Heart left ventricle (tissue), 16 donors: ENCODE measurements at places on chromosomes 4 and X.

GRCh38 chr4:7860600-7861163, 79.0 kb downstream of the AFAP1 start:
- no peak for DNase-seq

DNA sequence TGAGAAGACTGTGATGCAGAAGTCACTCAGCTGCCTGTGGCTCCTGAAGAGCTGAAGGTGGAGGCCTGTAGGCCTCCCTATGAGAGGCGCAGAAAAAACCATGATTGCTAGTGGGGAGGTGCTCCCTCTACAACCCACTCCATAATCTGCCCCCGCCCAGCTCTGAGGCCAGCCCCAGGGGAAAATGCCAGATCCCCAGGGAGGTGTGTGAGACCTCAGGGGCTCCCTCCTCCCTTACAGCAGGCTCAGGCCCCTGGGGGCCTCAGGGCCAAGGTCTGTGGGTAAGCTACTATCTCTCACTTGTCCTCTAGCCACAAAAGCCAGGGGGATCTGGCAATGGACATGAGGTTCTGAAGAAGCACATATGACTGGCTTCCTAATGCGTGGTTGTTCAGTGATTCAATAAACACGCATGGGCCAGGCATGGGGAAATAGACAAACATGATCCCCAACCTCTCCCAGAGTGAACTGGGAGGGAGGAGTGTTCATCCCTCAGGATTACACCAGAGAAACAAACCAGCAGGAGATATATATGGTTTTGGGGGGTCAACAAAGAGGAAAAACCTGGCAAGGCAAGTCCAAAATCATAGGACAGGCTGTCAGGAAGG, 51.0 kb upstream of the MTM1 start:
- no peak for DNase-seq

- peak; percentile 63 for DNase-seq
Observed at GRCh38 chr4:78644744-78645330, 93.3 kb downstream of the ANXA3 start.

DNA sequence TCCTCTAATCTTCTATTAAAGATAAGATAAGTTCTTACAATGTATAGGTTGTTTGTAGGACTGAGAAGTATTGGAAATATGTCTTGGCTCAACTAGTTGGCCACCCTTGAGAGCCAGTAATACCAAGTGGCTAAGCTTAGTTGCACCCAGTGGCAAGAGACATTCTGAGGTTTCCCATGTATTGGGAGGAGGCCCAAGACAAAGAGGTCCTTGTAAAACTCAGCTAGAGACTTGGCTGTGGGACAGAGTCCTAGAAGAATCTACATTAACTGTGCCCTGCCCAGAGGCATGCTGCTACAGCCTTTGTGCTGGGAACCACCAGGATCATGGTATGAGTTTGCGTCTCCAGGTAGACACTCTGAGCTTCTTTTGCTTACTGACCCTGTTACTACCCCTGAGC, 41.9 kb upstream of the SLC4A4 start:
- no peak for DNase-seq

DNA sequence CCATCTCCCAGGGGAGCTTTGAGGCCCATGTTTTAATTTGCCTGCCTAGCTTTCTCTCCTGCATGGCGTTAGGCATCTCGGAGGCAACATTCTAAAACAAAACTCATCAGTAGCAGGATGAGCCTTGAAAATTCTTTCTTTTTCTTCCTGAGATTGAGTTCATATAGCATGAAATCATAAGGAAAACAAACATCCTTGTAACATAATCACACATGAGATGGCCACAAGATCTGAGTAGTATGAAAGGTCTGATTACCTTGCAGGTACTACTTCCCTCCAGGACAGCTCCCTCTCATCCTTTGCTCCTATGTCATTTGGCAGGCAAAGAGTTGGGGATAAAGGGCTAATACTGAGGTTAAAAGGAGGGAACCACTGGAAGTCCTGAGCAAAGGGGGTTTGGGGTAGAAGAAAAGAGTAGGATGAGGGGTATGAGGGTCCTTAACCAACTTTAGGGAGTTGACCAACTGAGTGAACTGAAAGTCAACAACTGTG, 37.5 kb upstream of the CXCL8 start:
- no peak for DNase-seq

- peak; percentile 83 for DNase-seq
Observed at GRCh38 chr4:55396308-55397125, 760 bp downstream of the TMEM165 start.

GRCh38 chr4:73589887-73590801, 30.1 kb downstream of the RASSF6 start:
- DNase-seq: no peak

- no peak for DNase-seq
Observed at GRCh38 chrX:103549916-103550315, 30.6 kb upstream of the RAB40A start.

DNA sequence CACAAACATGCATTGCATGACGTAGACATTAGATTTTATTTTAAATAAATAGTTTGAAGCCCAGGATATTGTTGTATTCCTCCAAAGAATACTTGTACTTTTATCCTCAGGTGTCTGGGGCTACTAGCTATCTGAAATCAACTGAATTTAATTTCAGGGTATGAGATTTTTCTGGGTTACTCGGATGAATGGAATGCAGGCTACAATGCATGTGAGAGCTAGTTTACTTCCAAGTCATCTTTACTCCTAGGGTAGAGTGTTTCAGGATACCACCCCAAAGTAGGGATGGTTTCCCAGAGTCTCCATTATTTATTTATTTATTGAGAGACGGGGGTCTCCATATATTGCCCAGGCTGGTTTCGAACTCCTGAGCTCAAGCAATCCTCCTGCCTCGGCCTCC, 66.4 kb downstream of the HPRT1 start:
- DNase-seq: no peak

DNA sequence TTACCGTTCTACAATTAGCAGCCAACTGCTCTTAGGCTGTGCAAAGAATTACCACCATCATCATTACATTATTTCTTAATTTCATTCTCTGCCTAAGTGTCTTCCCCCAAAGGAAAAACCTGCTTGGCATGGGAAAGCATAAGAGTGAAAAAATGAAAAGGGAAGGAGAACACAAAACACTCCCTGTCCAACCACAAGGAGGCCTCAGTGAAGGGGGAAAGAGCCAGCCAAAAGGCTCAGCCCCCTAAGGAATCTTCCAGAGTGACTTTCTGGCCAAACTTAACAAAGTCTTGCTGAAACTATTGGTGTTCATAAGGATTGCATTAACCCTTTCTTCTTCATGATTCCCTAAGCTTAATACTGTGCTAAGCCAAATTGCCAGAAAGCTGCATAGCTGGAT, 287.4 kb downstream of the SMARCA1 start:
- no peak for DNase-seq

- no peak for DNase-seq
Observed at GRCh38 chrX:29724316-29724715, 491.0 kb upstream of the MAGEB2 start.

DNA sequence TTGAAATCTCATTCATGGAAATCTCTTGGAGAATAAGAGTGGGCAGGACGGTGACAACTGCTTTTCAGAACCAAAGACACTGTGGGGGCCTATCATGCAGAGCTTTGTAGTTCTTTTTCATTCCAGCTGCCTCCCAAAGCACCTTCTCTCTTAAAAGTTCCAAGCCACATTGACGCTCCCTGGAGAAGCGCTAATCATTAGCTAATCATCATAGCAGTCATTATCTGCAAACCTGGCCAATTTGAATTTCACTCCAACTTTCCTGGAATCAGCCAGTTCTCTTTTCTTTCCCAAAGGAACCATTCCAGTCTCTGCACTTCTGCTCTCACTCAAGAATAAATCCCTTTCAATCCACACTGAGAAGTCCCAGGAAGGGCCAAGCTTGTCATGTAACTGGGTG, 1144.1 kb upstream of the IGFBP7 start:
- no peak for DNase-seq

- no peak for DNase-seq
Observed at GRCh38 chr4:170193496-170193895, 103.7 kb upstream of the AADAT start.

DNA sequence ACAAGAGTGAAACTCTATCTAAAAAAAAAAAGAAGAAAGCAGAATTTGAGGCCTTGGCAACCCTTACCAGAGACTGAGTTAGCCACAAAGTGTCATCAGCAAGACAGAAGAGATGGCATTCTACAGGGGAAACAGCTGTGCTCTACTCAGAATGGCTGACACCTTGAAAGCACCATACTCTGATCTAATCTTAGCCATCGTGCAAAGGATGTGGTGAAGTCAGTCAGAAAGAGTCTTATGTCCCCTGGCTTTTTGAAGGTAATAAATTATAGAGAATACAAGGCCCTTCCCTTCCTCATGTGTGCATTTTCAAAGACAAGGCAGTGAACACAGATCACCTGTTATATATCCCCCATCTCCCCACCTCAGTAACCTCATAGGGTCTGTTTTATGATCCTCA, 13.2 kb downstream of the CLNK start:
- no peak for DNase-seq

- no peak for DNase-seq
Observed at GRCh38 chrX:10110984-10111363, 45.8 kb upstream of the CLCN4 start.

GRCh38 chrX:17919896-17920446, 58.9 kb upstream of the RAI2 start:
- DNase-seq: no peak

DNA sequence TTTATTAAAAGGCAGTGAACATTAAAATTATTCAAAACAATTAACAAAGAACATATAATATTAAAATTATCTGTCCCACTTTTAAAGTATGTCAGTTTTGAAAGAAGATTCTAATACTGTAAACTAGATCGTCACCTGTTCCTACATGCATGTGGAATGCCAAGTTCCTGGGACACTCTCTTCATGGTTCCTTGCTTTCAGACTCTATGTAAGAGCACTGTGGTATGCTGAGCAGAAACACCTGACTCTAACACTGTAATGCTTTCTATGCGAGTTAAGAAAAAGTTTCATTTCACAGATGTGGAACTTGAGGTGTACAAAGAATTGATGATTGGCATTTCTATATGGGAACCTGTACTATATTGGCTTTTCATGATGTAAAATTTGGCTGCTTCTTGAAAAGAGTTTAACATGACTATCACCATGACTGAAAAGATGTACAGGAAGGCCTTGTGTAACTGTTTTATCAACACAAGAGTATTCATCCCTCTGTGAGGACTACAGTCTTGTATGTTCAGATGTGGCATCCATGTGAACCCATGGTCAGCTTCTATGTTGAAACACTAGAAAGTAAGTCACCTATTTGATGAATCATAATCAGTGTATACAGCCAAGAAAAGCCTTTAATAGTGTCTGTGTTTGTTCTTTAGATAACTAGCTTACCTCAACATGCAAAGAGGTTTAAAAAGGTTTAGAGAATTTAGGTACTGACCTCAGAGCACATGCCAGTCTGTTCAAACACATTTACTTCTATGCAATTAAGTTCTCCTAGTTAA, 354.5 kb downstream of the ARHGAP24 start:
- DNase-seq: no peak

- DNase-seq: no peak
Observed at GRCh38 chr4:1459722-1460511, 53.7 kb upstream of the NKX1-1 start.

DNA sequence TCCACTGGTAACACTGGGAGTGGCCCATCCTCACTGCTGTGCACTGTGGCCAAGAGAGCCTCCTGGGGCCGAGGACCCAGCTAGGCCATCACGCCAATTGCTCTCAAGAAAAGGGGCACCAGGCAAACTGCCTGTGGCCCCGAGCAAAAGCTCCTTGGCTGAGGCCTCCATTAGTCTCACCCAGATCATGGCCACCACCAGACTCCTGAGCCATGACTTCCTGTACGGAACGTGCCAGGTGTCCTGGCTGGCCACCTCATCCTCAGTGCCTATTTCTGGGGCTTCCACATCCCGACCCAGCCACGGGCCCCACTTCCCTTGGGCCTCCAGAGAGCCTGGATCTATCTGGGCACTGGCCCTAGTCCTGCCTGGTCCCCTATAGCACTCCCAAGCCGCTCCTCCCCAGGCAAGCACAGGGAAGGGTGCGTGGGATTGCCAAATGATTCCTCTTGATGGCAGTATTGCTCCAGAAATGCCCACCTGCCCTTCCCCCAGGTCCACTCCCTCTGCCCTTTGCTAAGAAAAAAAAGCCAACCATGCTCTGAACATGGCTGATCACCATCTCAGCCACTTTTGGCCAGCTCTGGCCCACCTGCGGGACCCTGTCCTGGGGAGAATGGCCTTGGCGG, 212.6 kb upstream of the AGTR2 start:
- no peak for DNase-seq

- DNase-seq: no peak
Observed at GRCh38 chr4:187417721-187418120, 577.9 kb upstream of the ZFP42 start.

DNA sequence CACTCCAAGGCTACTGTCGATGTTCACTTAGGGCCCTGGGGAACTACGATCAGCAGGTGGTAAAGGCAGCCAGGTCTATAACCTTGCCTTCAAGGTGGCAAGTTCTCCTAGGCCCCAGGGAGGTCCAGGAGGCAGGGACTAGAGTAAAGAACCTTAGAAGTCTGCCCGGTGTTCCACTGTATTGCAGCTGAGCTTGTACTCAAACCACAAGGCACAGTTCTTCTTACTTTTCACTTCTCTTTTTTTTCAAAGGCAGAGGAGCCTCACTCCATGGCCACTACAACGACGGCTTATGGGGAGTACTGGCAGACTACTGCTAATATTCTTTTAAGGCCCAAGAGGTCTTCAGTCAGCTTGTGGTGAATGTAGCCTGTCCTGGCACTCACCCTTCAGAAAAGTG, 78.8 kb upstream of the GPR174 start:
- DNase-seq: no peak

DNA sequence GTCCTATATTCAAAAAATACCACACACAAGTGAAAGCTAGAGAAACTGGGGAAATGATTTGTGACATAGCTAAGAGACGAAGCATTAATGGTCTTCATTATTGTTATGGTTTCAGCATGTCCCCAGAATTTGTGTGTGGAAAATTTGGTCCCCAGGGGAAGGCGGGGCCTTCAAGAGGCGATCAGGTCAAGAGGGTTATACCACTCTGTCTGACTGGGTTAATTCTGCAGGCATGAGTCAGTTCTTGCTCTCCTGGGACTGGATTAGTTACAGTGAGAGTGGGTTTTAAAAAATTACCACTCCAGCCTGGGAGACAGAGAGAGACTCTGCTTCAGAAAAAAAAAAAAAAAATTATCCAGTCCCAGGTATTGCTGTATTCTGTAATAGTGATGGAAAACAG, 2.1 kb upstream of the MTNR1A start:
- no peak for DNase-seq

DNA sequence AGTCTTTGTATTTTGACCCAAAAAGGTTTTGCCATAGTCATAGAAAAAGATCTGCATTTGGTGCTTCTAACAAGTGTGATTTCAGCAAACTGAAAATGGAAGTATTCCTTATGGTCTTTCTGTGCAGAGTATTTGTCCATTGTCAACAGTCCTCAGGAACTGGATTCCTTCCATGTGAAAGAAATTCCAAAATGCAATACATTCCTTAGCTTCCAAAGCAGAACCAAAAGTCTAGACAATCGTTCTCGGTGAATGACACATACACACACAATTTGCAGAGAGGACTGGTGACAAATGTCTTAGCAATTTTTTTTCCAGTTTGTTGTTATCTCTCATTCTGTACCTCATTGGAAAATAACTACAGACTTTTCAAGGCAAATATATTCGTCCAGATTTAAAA, 562.2 kb upstream of the SLIT2 start:
- no peak for DNase-seq

- DNase-seq: no peak
Observed at GRCh38 chr4:4395849-4396627, 9.1 kb downstream of the NSG1 start.

GRCh38 chr4:147737623-147738022, 5.7 kb downstream of the ARHGAP10 start:
- no peak for DNase-seq

- DNase-seq: no peak
Observed at GRCh38 chrX:39836802-39837420, 260.8 kb downstream of the BCOR start.
